ENCODE measurements at places on chromosomes 11 and 22.

- H3K27me3 ChIP-seq = peaks cover 32% of the 10 kb centered on the region
- no peaks in the 10 kb centered on the region for H3K36me3 ChIP-seq
- H3K4me3 ChIP-seq = no peak overlapping the region
Measured at GRCh38 chr22:44578516-44579230, 80.6 kb upstream of the RTL6 start.

DNA sequence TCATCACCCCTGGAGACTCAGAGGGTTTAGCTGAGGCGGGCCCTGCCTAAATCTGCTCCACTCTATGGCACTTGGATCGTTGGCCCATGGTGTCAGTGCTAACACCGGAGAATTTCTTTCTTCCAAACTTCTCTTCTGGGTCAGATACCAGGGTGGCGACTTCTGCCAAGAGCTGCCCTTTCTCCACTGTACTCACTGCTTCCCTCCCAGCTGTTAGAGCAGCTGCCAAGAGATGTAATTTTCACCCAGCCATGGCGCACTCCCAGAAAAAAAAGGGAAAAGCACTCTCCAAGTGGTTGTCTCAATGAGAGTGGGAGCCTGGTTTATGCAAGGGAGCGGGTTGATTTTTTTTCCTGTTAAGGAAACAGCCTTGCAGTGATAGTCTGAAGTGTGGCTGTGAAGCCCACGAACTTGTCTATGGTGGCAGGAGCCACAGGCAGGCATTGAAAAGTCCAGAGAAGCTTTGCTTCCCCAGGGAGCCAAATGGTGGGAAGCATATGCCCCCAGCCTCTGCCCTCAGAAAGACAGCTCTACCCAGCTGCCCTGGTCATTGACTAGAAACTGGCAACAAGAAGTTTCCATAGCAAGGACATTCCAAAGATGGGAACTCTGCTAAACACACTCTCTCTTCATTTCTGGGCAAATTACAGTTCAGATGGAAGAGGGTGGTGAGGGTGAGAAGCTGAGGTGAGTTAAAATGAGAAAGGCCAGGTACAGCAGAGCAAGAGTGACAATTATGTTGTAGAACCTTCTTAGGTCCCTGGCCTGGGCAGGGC is 10.7 kb downstream of the PCSK7 start:
- peaks cover 7% of the 10 kb centered on the region for H3K4me1 ChIP-seq
- H3K4me3 ChIP-seq = no peak overlapping the region
- no peak overlapping the region for H3K27ac ChIP-seq
- no peaks in the 10 kb centered on the region for H3K27me3 ChIP-seq
- no peak for DNase-seq
- H3K36me3 ChIP-seq = peaks cover 55% of the 10 kb centered on the region

DNA sequence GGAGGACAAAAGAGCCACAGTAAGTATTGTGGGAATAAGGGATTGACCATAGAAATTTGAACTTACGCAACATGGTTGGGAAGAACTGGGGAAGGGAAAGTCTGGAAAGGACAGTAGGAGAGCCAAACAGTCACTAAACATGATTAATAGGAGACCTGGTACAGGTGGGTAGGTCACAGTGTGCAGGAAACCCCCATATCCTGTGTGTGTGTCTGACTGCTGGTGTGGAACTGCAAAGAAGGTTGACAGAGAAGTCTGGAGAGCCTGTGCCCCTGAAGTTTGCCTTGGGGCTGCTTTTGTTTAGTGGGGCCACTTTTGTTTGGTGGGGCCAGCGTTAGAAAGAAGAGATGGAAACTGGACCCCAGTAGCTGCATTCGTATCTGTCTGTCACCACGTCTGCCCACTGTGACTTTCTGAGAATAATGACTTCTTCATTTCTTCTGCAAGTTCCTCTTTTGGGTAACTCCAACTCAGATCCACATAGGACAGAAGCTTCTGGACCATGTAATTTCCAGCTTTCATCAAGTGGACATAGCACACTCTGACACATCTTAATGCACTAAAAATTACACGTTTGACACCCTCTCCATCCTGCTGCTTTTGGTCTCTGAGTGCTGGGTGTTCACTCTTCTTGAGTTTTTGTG is 126.8 kb upstream of the RAG2 start:
- H3K4me1 ChIP-seq = no peaks in the 10 kb centered on the region
- no peak for DNase-seq
- no peaks in the 10 kb centered on the region for H3K36me3 ChIP-seq
- no peak overlapping the region for H3K27ac ChIP-seq
- H3K4me3 ChIP-seq = no peak overlapping the region

DNA sequence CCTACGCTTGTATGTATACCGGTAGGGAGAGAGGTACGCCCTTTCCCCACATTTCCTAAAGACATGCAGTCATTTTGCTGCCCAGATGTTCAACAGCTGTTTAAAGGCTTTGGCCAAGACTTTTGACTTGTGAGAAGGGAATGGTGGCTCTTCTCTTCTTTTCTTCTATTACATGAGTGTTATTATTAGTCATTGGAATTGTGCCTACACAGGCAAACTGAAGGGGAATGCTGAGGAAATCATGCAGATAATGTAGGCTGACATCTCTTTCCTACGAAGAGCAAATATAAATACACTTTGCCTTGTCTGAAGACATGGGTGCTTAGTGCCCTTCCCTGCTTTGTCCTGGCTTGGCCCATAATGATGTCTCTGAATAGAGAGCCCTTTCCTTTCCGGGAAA is 194.3 kb upstream of the NARS2 start:
- no peak for DNase-seq
- peaks cover 5% of the 10 kb centered on the region for H3K27me3 ChIP-seq
- no peaks in the 10 kb centered on the region for H3K4me1 ChIP-seq
- no peak overlapping the region for H3K4me3 ChIP-seq

DNA sequence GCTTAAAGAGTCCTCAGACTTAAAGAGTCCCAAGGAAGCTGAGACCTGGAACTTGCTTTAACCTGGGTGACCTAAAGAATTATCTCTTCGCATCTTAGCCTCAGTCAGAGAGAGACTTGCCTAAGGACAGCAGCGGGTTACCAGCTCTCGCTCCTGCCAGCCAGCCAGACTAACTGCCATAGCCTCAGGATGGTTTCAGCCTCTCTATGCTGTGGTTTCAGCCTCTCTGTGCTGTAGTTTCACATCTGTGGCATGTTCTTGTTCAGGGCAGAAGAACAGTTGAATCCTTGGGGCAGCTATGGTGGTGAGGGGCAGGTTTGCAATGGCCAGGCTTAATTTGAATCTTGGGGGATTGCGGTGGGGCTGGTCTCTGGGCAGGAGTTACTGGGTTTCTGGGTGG is 2.3 kb downstream of the FRMD8 start:
- DNase-seq = no peak
- no peak overlapping the region for H3K27ac ChIP-seq
- no peaks in the 10 kb centered on the region for H3K27me3 ChIP-seq
- peaks cover 6% of the 10 kb centered on the region for H3K36me3 ChIP-seq

DNA sequence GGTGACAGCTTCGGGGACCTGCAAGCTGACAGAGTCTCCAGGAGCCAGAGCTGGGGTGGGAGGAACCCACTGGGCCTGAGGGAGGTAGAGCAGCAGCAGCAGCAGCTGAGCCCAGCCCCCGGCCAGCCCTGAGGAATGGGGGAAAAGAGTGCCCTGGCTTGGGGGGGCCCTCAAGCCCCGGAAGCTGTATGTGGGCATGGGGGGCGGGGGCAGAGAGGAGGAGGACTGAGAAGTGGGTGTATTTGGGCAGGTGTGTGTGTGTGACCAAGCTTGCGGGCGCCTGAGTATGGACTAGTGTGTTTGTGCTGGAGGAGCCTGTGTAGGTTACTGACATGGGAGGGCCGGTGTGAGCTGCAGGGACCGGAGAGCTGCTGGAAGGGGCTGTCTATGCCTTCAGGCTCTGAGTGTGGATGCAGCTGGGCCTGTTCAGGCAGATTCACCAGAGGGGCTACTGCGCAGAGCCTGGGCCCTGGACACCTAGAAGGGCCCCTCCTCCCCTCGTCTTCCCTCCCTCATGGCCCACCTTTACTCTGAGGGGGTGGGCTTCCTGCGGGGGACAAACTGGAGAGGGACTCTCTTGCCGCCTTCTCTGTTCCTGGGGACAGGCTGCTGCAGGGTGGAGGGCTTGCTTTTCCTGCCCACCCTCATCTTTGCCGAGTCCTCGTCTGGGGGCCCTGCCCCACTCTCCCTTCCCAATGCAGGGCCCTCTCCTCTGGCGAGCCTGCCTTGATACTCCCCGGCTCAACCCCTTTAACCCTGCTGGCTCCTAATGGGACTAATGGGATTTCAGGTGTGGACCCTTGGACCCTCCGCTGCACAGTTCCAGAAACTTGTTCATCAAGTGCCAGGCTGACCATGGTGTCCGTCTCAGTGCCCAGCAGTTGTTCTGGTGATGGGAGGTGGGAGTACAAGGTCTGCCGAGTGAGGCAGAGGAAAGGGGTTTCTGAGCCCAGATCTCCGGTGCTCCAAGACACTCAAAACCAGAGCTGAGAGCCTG is 28.2 kb downstream of the ST3GAL4 start:
- no peaks in the 10 kb centered on the region for H3K36me3 ChIP-seq
- no peak overlapping the region for H3K4me3 ChIP-seq

- no peaks in the 10 kb centered on the region for H3K36me3 ChIP-seq
- no peaks in the 10 kb centered on the region for H3K4me1 ChIP-seq
- H3K27me3 ChIP-seq = peaks cover 2% of the 10 kb centered on the region
- no peak for DNase-seq
- H3K27ac ChIP-seq = no peak overlapping the region
- H3K4me3 ChIP-seq = no peak overlapping the region
Measured at GRCh38 chr11:78825591-78826020, 250.9 kb upstream of the NARS2 start.

GRCh38 chr11:3959015-3959902 is 103.8 kb downstream of the STIM1 start:
- DNase-seq = no peak
- no peaks in the 10 kb centered on the region for H3K36me3 ChIP-seq
- H3K4me3 ChIP-seq = no peak overlapping the region
- H3K4me1 ChIP-seq = peaks cover 79% of the 10 kb centered on the region
- no peak overlapping the region for H3K27ac ChIP-seq

GRCh38 chr11:129681344-129682114 is 134.1 kb upstream of the TMEM45B start:
- peaks cover 2% of the 10 kb centered on the region for H3K27me3 ChIP-seq
- peaks cover 3% of the 10 kb centered on the region for H3K4me1 ChIP-seq
- DNase-seq = no peak
- H3K36me3 ChIP-seq = peaks cover 2% of the 10 kb centered on the region

- H3K4me1 ChIP-seq = no peaks in the 10 kb centered on the region
- H3K27me3 ChIP-seq = no peaks in the 10 kb centered on the region
- DNase-seq = peak; percentile 25
Measured at GRCh38 chr11:38791346-38791961, 2193.4 kb upstream of the RAG2 start.

DNA sequence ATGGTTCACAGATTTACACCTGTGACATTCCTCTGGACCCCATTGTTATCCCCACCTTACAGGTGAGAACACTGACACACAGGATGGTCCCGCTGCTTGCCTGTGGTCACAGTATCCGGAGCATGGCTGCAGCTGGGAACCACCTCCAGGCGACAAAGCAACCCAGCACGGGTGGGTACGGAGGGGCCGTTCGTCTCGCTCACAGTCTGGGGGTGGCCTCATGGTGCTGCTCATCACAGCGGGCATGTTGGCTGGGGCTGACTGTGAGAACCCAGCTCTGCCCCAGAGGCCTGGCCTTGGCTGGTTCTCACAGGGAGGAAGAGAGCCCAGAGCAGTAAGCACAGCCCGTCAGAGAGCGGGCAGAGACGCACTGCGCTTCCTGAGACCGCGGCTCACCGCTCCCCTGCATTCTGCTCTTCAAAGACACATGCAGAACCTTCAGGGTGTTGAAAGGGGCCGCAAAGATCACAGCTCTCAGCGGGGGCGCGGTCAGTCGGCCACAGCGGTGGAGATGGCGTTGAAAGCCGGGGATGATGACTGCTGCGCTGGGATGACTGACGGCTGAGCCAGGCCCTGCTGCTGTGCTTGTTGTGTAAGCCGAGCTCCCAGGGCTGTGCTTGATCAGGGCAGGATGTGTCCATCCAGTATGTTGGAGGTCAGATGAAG is 423.0 kb downstream of the BRD1 start:
- peaks cover 5% of the 10 kb centered on the region for H3K27me3 ChIP-seq
- no peak overlapping the region for H3K27ac ChIP-seq
- H3K36me3 ChIP-seq = no peaks in the 10 kb centered on the region
- no peak overlapping the region for H3K4me3 ChIP-seq

DNA sequence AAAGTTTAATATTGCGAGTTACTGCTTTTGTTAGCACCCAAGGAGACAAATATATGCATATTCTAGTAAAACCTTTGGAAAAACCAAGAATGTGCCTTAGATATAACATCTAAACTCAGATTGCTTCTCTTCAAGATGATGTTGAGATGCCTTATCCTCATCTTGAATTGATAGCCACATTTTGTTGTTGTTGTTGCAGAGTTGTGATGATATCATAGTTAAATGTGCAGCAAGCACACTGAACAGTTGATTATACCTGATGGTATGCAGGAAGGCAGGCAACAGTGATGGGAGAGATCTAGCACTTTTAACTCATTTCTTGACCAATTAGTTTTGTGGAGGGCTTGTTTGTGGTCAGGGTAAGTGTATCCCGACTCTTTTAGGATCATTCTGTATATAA is 48.0 kb downstream of the KDM2A start:
- no peak overlapping the region for H3K4me3 ChIP-seq
- H3K27me3 ChIP-seq = no peaks in the 10 kb centered on the region
- peaks cover 22% of the 10 kb centered on the region for H3K4me1 ChIP-seq
- DNase-seq = no peak
- H3K27ac ChIP-seq = no peak overlapping the region

DNA sequence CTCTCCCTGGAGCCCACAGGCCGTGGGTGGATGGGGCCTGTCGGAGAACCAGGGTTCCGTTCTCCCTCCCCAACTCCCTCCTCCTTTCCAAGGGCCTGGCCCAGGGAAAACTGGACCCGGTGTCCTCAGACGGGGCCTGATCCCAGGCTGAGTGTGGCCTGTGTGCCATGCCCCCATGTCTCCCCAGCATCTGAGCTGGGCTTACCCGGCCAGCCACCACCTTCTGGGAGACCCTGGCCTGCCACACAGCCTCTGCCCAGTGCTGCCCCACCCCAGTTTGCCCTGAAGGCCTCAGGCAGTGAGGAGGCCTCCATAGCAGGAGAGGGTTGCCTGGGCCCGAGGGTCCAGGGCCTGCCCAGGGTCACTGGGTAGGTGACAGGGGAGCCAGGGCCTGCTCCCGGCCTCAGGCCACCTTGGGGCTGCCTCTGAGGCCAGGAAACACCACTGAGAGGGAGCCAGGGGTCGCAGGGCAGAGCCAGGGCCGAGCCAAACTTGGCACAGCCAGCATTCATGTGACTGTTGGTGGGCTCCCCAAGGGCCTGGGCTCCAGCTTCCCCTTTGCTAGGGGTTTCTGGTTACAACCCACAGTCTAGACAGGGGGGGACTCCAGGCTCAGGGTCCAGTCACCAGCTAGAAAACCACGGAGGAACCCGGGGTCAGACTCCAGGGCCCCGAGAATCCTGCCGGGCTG is 590 bp upstream of the IFITM10 start:
- H3K27ac ChIP-seq = no peak overlapping the region
- peaks cover 1% of the 10 kb centered on the region for H3K36me3 ChIP-seq
- peaks cover 27% of the 10 kb centered on the region for H3K4me1 ChIP-seq

- no peaks in the 10 kb centered on the region for H3K36me3 ChIP-seq
- no peaks in the 10 kb centered on the region for H3K4me1 ChIP-seq
- H3K27me3 ChIP-seq = peaks cover 3% of the 10 kb centered on the region
Measured at GRCh38 chr11:8987446-8987845, 16.4 kb downstream of the NRIP3 start.

GRCh38 chr22:50600538-50600937 is at the start of gene MAPK8IP2:
MAPK8IP2 (plus strand) TSS chr22:50600793; CDS start chr22:50600819, 26 bp downstream.
- peak within 1 kb of the TSS; percentile 40 for H3K4me3 ChIP-seq
- peaks cover 7% of the 10 kb centered on the region for H3K4me1 ChIP-seq
- no peak within 1 kb of the TSS for H3K27ac ChIP-seq
- H3K27me3 ChIP-seq = peaks cover 27% of the 10 kb centered on the region
- DNase-seq = no peak

Data from activated naive CD4-positive, alpha-beta T cell treated with anti-CD3 and anti-CD28 coated beads for 36 hours (primary cell).